ENCODE measurements at places on chromosomes 13 and 19. TPM values are rescaled to one million over a fixed set of nuclear protein-coding genes. Genes with fewer than 3 reads are reported as not detected.

DNA sequence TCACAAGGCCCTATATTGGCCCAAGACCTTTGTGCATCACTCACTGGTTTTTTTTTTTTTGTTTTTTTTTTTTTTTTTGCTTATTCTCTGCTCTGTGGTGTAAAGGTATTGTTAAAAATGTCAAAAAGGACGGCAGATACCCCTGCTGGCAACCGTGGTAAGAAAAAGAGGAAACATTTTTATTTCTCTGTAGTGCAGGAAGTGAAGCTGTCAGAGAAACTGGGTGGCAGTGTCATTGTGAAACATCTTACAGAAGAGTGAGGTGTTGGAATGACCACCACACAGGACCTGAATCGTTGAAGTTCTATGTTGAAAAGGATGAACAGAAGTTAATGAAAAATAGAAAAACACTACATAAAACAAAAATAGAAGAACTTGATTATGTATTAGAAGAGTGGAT, 346.4 kb downstream of the FGF9 start:
- DNase-seq, result no peak

DNA sequence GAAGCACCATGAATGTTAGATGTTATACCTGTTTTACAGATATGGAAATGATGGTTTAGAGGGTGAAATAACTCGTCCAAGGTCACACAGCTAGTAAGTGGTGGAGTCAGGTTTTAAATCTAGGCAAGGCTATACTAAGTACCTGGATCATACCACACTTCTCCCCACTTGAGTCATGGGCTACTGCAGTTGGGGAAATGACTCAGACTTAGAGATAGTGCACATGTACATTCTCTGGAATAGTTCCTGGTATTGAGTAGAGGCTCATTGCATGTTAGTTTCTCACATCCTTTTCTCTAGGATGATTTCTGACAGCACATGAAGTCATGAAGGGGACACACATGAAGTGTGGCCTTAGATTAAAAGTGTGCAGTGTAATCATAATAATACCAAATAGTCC, 76.2 kb upstream of the TNFSF11 start:
- no peak for DNase-seq

GRCh38 chr13:38002606-38003005, 133.0 kb upstream of the TRPC4 start:
- no peak for DNase-seq

GRCh38 chr13:94195715-94196114, 283.8 kb downstream of the DCT start:
- no peak for DNase-seq

DPF1 gene
- polyA plus RNA-seq, result 1.1 TPM
